ENCODE measurements at places on chromosomes 2 and 18.

DNA sequence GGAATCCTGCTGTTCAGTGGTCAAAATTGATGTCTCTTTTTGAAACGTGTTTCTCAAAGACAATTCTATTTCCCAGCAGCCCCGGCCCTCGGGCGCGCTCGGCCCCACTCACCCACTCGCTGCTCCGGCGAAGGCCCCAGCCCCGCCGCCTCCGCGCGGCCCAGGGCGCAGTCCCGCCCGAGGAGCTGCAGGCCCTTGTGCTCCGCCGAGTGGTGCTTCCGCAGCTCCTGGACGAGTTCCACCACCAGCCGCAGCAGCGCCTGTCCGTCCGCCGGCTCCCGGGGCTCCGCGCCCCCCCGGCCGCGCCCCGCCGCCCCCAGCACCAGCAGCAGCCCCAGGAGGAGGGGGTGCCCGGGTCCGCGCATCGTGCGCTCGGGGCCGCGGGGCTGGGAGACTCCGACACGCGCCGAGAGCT lies 413 bp downstream of the ALKAL2 start:
- DNase-seq, result peak; percentile 45

GRCh38 chr2:164479460-164479859 lies 141.8 kb downstream of the GRB14 start:
- peak; percentile 50 for DNase-seq

GRCh38 chr2:173708806-173709205 lies 256.4 kb downstream of the SP3 start:
- DNase-seq, result no peak

- DNase-seq, result no peak
These were observed 379.8 kb downstream of the TSN start for GRCh38 chr2:122135021-122135937.

- DNase-seq, result peak; percentile 56
These were observed 21.0 kb upstream of the SEMA4C start for GRCh38 chr2:96890726-96891385.
